ENCODE measurements at places on chromosomes 2 and 18.

DNA sequence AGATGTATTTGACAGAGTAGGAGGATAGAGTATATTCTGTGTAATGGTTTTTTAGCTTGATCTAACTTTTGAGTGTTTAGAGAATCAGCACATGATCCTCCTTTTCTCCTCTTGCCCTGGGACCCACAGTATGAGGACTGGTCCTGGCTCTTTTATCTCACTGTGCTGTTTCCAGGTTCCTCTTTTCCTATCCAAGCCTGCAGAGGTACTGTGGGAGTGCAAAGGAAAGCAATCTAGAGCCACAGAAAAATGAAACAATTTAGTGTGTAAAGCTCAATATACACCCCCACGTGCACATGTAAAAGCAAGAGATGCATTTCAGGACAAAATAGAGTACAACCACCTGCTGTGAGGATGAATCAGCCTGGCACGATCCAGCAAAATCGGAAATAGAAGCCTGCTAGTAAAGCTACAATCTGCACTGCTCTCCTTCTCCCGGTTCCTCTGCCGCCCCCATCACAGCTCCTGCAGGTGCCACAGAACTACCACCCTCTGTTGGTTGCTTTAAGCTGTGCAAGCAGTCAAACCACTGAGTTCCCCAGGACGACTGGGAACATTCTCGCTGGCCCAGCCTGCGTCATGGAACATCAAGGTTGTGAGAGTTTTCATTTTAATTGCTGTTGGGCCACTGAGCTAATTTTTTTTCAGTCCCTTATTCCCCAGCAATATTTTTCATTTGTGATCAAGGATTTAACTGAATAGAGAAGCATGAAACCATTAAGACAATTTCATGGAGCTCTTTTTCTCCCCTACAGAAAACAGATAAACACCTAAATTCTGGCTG lies 47.8 kb upstream of the MAPRE3 start:
- DNase-seq, result peak; percentile 58

GRCh38 chr2:164896634-164897355 lies 55.2 kb upstream of the COBLL1 start:
- peak; percentile 20 for DNase-seq

DNA sequence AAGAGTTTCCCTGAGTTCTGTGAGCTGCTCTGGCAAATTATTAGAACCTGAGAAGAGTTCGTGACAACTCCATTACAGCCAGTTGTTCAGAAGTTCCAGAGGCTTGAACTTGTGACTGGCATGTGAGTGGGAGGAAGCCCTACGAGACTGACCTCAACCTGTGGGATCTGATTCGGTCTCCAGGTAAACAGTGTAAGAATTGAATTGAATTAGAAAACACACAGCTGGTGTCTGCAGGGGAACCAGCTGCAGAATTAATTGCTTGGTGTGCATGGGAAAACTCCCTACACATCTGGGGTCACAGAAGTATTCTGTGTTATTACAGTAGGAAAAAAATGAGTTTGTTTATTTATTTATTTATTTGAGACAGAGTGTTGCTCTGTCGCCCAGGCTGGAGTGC lies 14.0 kb upstream of the ITSN2 start:
- no peak for DNase-seq

DNA sequence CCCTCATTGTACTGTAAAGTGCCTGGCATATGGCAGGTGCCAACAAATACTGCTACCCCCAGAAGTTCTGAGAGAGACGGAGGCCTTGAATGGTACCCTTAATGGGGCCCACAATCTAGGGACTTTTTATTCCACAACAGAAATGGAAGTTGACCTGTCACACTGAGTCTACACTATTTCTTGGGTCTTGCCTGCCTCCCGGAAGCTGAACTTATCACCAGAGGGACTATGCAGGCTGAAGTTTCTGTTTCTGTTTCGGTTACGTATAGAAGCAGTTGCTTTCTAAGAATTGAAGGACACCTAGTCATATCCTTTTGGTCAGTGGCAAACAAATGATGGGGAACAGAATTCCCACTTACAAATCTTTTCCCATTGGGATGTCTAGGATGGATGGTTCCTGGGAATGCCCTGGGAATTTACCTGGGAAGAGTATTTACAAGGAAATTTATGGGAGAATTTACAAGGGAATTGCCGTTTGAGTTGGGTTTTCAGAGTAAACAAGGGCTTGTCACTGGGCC lies 74.2 kb downstream of the HS1BP3 start:
- DNase-seq, result peak; percentile 27

DNA sequence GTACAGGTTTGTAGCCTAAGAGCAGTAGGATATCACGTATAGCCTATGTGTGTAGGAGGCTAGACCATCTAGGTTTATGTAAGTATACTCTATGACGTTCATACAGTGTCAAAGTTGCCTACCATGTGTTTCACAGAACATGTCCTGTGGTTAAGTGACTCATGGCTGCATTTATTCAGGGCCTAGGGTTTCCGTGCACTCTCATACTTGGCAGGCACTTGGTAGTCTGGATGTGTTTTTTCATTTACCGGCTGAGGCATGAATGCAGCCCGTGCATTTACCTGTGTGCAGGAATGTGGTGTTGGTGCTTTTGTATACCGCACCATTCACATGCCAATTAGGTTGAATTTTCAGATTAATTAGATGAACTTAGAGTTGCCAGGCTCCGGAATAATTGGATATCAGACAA lies 43.4 kb downstream of the MYL12B start:
- DNase-seq, result peak; percentile 19

- peak; percentile 72 for DNase-seq
Measured at GRCh38 chr2:160407393-160408172, 86.0 kb downstream of the RBMS1 start.
